ENCODE measurements at places on chromosomes 11 and 22. TPM values are rescaled to one million over a fixed set of nuclear protein-coding genes. Genes with fewer than 3 reads are reported as not detected.
A peak's percentile ranks its signal among the peaks of the same experiment; 100 is the strongest.

DNA sequence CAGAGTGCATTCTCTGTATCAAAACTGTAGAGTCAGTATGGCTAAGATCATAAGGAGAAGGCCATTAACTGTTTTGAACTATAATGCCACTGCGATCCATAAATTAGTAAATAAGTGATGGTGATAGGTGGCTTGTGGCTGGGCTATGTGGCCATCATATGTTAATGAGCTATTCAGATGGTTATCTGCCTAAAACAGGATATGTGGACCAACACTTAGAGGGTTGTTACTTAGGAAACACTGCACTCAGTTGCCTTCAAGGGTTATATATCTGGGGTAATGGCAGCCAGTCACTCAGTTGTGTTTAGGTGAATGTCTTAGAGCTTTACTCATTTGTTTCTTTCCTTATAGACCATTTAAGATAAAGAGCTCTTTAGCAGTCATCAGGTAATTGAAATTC, 66.0 kb downstream of the PPP2R1B start:
- DNase-seq = no peak

DNA sequence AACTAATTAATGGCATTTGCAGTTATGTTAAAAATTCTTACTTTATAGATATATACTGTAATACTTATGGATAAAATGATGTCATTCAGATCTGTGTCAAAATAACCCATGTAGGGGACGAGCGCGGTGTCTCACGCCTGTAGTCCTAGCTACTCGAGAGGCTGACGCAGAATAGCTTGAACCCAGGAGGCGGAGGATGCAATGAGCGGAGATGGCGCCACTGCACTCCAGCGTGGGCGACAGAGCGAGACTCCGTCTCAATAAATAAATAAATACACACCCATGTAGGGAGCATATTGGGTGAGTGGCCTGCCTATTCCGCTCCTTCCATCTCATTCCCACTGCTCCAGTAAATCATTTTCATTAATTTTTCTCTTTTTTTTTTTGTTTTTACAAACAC, 7.1 kb downstream of the SNU13 start:
- DNase-seq = no peak

GRCh38 chr22:46696229-46696518, 41.9 kb downstream of the CERK start:
- DNase-seq = no peak

DNA sequence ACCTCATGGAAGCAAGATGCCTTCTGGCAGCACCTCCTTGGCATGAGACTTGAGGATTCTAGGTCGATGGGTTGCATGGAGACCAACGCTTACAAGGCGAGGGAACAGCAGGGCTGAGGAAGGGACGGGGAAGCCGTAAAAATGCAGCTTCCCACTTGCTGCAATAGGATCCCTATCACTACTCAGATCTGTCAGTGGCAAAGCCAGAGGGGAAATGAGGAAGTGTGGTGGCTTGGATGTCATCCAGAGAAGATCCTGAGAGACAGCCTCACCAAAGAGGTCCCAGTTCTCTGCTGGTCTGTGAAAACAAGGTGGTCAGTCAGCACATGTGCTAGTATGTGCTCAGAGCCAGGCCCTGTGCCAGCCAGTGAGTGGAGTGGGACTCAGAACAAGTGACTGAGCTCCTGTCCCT, 22.2 kb downstream of the CYB5R2 start:
- DNase-seq = no peak

DNA sequence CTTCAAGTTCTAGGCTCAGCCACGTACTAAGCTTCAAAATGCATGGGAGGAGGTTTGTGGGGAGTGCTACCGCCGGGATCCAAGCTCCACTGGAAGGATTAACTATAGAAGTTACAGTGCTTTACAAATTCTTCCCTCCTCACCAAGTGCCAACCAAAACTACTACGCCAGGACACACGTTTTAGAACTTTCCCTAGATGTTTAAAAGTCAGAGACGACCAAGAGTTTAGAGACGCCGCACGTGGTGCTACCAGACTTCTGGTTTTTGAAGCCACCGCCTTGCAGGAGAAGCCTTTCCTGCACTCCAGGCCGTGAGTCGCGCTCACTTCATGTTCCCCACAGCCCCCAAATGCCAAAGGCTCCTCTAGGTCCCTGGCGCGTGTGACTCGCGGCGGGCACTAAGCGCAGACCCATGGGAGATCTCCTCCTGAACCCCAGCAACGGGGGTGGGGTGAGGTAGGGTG, 734 bp downstream of the SNU13 start:
- DNase-seq = peak; percentile 17

GRCh38 chr22:30969532-30970355, 679 bp downstream of the TUG1 start:
- DNase-seq = no peak

DNA sequence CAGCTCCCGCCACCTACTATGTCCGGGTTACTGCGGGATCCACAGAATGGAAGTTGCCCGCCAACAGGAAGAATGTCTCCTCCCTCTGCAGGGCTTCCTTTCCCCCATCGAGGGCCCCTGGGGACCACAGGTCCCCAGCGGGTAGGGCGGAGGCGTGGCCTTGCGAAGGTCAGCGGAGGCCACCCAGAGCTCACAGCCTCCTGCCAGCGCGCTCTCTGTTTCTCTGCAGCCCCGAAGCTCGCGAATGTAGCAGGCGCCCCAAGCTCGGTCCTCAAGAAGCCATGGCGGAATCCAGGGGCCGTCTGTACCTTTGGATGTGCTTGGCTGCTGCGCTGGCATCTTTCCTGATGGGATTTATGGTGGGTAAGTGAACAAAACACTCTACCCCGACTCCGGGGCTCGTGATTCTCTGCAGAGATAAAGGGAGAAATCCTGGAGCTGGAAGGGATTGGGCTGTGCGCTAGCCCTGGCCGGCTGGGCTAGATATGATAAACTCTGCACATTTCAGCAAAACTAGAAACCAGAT, at the start of gene NAALAD2:
NAALAD2 (plus strand) TSS at position 186 of the 526 bp plus-strand sequence; CDS start at position 282, 96 bp downstream.
- DNase-seq = peak; percentile 24

GRCh38 chr11:42085736-42086135, 626.3 kb upstream of the LRRC4C start:
- DNase-seq = no peak

DNA sequence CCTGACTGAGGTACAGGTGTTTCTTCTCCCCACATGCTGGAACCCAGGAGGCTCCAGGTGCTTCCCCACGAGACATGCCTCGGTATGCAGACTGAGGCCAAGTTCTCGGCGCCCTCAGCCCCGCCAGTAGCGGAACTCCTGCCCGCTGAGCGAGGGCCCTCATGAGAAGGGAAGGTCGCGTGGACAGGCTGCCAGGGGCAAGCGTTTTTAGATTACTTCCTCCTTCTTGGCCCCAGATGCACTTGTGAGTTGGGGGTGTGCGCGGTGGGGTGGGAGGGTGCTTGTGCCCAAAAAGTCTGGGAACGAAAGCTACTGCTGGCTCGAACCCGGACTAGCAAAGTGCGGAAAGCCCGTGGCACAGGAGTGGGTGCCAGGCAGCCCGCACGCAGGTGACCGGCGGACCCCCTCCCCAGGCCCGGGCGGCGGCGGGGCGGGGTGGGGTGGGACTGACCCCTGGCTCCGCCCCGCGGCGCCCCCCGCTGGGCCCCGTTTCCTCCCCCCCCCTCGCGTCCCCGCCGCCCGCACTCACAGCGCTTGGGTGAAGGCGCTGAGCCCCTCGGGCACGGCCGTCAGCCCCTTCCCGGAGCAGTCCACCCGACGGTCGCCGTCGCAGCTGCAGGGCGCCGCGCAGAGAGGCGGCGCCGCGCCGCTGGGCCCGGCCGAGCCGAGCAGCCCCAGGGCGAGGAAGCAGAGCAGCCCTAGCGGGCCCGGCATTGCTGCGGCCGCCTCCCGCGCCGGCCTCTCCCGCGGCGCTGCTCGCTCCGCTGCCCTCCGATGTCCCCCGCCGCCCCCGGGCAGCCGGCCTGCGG, 797 bp downstream of the LGR4 start:
- DNase-seq = no peak

DNA sequence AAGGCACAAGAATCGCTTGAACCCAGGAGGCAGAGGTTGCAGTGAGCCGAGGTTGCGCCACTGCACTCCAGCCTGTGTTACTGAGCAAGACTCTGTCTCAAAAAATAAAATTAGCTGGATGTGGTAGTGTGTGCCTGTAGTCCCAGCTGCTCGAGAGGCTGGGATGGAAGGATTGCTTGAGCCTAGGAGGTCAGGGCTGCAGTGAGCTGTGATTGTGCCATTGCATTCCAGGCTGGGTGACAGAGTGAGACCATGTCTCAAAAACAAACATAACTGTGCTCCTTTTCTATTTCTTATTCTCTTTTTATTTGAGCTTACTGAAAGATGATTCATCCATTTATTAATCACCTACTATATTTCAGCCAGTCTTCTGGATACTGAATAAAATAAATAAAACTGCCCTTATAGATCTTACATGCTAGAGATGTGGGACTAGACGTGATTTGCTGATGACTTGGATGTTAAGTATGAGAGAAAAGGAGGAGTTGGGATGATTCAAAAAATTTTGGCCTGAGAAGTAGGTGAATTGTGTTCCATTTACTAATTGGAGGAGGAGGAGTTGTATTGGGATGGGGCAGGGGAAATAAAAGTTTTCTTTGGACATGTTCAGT, 18.0 kb downstream of the PAAF1 start:
- no peak for DNase-seq

DNA sequence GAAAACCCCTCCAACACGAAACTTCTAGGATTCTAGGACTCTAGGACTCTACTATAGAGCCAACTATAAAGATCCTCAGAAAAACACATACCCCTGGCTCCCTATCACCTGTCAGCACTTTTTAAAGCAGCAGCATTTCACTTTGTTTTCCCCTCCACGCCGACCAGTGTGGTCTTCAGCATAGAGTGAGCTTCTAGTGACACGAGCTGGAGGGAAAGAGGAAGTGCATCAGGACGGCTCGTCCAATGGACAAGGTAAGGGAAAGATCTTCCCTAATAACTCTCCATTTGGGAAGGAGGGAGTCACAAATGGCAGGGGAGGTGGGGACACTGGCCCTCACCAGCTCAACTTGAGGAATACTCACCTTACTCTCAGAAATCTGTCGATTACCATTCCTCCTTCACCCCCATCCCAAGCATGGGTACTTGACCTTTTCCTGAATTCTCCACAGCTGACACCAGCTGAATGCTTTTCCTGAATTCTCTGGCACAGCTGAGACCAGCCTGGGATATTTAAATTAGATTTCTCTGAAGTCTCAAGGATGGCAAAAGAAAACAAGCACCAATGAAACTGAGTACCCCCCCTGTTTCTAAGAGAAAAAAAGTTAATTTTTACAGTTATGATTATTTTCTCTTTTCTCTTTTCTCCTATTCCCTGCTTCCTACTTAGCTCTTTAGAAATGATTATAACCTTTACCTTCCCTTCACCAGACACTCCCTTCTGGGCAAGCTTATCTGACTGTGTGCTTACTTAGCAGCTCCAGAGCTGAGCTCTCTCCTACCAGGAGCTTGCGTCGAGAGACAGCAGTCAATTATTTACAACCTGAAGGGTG, 33.3 kb upstream of the NNMT start:
- DNase-seq = no peak

DNA sequence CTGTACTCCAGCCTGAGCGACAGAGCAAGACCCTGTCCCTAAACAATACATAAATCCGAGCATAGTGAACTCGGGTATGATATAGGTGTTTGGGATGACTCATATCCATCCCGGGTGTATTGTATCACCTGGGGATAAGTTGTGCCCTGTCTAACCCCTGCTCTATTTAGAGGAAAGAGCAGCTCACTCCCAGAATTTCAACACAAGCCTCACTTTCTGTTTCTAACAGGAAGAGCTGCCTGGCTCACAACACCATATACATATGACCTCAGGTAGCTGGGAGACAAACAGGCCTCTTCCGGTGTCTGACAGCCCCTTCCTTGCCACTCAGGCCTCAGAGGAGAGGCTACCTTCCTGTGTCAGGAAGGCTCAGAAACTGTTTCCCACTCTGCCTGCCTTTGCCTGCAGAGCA, 9.9 kb upstream of the MICALL1 start:
- DNase-seq = no peak

DNA sequence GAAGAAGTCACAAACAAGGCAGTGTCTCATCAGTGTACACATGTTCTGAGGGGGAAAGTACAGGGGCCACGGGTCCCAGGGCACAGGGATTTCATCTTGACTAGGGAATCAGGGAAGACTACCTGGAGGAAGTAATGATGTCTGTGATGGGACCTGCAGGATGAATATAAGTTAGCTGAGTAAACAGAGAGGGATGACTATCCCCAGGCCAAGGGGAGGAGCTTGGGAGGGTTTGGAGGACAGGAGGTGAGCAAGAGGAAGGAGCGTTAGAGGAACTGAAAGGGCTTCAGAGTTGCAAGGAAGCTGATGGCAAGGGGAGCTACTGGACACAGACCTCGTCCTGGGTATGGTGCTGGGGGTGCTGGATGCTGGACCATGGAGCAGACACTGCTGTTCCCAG, 56.4 kb downstream of the TRAF6 start:
- no peak for DNase-seq

DNA sequence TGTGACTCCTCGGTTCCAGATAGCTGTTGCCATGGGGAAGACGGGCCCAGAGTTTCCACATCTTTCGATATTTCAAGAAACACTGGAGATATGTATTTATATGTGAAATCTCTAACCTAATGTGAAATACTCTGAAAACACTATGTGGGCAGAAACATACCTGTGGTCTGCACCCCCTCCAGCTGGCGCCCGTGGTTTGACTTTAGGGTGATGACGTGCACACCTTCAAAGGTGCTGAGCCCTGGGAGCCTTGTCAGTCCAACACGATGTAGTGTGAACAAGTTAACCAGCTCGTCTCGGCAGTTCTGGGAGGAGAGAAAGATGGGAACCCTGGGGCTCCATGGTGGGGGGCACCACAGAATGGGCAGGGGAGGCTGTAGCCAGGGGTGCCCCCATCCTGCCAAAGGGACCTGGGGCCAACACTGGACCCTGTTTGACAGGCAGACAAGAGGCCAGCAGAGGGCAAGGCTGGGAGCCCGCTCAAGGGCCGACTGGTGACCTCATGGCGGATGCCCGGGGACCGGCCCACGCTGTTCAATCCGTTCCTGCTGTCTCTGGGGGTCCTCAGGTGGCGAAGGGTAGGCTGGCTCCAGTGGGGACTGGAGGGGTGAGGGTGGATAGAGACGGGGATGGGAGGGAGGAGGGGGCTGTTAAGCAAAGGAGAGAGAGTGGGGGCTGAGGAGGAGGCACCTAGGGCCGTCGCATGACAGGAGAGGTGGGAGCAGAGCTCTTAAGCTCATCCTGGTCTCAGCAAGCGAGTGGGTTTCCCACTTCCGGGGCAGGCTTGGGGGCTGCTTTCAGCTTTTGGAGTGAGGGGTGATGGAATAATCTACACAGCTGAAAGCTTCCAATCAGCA, 43.8 kb downstream of the TRIOBP start:
- no peak for DNase-seq

Gene SPON1
- 13.5 TPM for total RNA-seq

Measured in tibial nerve (tissue), 4 donors.